Activated T-helper 9 cell treated with anti-CD3 and anti-CD28 coated beads, Interleukin-2, amount 50 U/mL, for 16 hours (primary cell): ENCODE measurements at places on chromosomes 5 and 9.

- no peak for DNase-seq
Observed at GRCh38 chr5:171895081-171895480, 109.5 kb downstream of the SMIM23 start.

- DNase-seq: no peak
Observed at GRCh38 chr9:33620738-33621439, 96.8 kb downstream of the ANKRD18B start.

DNA sequence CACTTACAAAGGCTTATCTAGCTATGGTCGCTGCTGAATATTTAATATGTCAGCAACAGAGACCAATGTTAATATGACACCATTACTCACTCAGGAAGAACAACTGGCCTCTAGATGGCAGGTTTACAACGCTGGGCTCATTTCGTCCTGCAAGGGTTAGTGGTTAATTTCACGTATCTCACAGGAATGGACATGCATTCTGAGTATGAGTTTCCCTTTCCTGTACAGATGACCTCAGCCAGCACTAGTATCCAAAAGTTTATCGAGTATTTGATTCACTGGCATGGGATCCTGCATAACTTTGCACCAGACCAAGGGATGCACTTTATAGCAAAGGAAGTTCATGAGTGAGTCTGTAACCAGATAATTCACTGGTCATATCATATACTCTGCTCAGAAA, 8.7 kb upstream of the TRPC7 start:
- DNase-seq: no peak

- DNase-seq: no peak
Observed at GRCh38 chr9:85700330-85700729, 41.4 kb downstream of the AGTPBP1 start.

GRCh38 chr5:165242646-165243045, 1737.2 kb downstream of the MAT2B start:
- DNase-seq: no peak

GRCh38 chr5:1899201-1899600, 16.5 kb upstream of the IRX4 start:
- no peak for DNase-seq

- no peak for DNase-seq
Observed at GRCh38 chr9:101702257-101702656, 36.2 kb downstream of the GRIN3A start.
